ENCODE measurements at places on chromosomes 4 and X. TPM values are rescaled to one million over a fixed set of nuclear protein-coding genes. Genes with fewer than 3 reads are reported as not detected.

DNA sequence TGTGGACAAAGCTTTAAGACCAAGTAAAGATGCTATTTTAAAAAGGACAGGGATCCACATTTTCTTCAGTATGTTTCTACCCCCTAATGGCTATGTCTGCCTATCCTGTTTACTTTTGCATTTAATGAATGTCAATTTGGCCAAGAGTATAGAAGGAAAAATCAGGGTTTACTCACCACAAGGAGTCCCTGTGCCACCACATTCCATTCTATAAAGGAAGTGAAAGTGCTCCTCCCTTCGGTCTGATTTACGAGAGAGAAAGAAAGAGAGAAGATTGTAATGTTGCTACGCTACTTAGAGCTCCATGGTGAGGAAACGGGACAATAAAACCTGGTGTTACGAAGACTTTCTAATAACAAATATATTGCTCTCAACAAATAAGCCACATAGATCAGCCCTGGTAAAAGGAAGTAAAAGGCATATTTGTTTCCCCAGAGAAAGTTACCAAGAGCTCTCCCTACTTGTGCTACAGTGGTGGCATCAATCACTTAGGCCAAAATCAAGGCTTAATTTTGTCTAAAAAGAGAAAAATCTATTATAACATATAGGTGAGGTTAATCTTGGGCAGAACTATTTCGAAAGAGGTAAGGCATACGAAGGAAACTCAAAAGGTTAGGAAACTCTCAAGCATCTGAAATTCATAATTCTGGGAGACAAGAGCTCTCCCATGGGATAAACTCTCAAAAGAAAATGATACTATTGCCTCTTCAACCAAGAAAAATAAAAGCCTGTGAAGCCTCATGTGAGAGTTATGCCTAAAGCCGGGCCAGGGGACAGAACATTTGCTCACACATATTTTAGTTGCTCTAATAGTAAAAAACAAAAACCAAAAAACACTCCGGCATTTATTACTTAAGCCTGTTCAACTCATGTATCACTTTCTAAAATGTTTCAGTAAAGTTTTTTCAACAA lies 29.5 kb downstream of the TAPT1 start:
- DNase-seq, result no peak

GRCh38 chr4:149790172-149790907 lies 25.3 kb downstream of the IQCM start:
- no peak for DNase-seq

DNA sequence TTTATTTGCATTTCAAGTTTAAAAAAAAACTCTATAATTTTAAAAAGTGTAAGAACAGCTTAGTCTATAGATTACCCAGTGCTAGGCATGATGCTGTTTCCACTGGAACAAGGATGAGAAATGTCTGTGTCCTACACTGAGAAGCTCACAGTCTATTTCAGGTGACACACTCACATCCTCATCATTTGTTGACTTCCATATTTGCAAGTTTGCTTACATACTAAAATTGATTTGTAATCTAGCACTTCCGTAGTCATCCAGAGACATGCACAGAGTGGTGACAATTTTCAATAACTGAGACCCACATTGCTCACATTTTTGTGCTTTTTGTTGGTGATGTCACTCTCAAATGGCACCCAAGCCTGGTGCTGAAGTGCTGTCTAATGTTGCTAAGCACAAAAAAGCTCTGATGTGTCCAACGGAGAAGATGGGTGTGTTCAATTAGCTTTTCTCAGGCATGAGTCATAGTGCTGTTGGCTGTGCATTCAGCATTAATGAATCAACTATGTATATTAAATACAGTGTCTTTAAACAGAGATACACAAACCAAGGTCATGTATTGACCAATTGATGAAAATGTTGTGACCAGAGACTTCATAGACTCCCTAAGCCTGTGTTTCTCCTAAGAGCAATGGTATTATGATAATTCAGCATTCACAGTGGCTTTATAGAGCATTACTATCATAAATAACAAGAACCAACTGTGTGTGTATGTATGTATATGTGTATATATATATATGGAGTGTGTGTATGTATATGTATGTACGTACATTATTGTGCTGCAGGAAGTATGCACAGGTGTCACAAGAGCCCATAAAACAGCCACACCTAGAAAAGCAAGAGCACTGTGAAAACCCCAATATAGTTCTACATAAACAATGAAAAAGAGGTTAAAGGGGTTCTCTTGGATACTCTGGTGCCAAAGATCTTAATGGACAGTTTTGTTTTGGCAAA lies 31.2 kb upstream of the VCX3B start:
- peak; percentile 9 for DNase-seq

DNA sequence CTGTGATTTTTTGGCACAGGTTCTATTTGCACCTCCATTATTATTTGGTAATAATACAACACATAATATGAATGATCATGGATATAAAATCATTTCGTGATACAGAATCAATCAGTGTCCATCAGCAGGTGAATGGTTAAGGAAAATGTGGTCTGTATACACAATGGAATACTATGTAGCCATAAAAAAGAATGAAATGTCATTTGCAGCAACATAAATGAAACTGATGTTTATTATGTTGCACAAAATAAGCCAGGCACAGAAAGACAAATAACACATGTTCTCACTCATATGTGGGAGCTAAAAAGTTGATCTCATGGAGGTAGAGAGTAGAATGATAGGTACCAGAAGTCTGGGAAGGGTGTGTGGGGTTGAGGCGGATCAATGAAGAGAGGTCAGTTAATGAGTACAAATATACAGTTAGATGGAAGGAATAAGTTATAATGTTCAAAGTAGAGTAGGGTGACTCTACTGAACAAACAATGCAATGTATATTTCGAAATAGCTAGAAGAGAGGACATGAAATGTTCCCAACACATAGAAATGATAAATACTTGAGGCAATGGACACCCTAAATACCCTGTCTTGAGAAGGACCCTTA lies 1.1 kb upstream of the SMARCA1 start:
- no peak for DNase-seq

- DNase-seq, result no peak
Observed at GRCh38 chrX:37796310-37796709, 16.5 kb downstream of the CYBB start.

- no peak for DNase-seq
Observed at GRCh38 chr4:3184725-3185124, 64.2 kb upstream of the MSANTD1 start.

- no peak for DNase-seq
Observed at GRCh38 chr4:113763029-113763285, 1.4 kb upstream of the CAMK2D start.

GRCh38 chr4:104616401-104616820 lies 121.7 kb upstream of the CXXC4 start:
- peak; percentile 3 for DNase-seq

DNA sequence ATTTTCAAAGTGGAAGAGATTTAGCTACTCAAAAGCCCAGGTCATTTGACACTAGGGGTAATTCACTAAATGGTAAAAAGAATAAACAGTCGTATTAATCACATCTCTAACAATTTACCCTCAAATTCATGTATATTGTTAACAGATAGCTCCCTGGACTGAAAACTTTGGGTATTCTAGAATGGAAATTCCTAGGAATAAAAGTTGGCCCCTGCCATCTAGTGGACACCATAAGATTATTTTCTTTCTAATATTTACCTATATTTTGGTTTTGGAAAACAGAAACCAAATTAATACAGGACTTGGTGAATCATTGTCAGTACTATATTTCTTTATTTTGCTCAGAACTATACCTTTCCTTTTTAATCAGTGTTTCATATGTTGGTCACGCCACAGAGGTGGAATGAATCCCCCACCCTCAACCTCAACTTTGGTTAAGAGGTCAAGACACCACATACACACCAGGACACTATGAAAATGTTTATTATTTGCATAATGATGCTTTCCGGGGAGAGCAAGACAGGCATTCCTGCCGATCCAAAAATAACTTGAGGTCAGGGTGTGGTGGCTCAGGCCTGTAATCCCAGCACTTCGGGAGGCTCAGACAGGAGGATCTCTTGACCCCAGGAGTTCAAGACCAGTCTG lies 96.2 kb upstream of the APOOL start:
- no peak for DNase-seq

GRCh38 chr4:83552083-83552482 lies 16.2 kb downstream of the GPAT3 start:
- DNase-seq, result no peak

GRCh38 chrX:45872480-45872879 lies 671.8 kb upstream of the DIPK2B start:
- no peak for DNase-seq

The SPARCL1 gene
- 544 TPM for total RNA-seq

The ADGRG4 gene
- 0.03 TPM for total RNA-seq

The TLR1 gene
- total RNA-seq, result 9.3 TPM

The TCEAL9 gene
- total RNA-seq, result 29.6 TPM

The SULT1E1 gene
- not detected for total RNA-seq

The ADH7 gene
- not detected for total RNA-seq

The PGAM4 gene
- total RNA-seq, result not detected

The TCP11X2 gene
- total RNA-seq, result not detected

The AFM gene
- not detected for total RNA-seq

The FAM193A gene
- total RNA-seq, result 26.7 TPM
